ENCODE measurements at places on chromosomes 11 and 22.

DNA sequence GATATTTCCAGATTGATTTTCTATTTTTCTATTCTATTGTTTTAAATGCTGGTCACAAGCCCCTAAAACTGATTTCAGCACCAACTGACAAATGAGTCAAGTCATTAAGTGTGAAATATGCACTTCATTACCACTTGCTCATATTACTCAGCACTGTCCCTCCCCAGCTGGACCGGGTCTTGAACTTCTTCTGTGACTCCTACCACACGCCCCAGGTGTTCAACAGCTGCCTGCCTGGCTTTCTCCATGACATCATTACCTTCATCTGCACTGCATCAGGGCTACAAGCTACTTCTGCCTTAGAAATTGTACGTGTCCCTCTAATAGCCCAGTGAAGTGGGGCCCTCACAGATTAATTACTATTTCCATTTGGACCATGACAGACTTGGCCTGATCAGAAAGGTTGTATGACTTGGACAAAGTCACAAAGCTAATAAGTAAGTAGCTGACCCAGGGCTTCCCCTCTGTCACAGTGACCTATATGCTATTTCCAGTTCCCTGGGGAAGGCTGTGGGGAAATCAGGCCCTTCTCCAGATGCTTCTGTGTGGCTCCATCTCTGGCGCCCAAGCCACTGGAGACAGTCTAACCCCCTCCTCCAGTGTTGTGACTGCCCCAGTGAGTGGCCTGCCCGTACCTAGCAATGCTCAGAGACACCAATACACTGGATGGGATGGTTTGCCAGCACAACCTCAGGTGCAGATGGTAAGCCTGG, 18.1 kb downstream of the TBC1D10A start:
- DNase-seq, result no peak

DNA sequence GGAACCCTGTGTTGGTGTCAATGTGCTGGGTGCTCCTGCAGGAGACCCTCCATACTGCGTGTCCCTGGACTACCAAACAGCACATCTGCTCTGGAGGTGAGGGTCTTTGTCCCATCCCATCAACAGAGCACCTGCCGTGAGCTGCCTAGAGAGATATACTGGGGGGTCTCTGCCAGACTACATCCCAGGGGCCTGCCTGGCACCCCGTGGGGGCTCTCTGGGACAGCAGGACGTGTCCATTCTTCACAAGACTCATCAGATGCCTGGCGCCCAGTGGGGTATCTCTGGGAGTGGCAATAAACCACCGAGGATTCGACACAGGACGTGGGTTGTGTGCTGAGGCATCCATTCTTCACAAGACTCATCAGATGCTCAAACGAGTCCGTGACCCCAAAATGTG, 42.7 kb downstream of the SHANK2 start:
- no peak for DNase-seq

DNA sequence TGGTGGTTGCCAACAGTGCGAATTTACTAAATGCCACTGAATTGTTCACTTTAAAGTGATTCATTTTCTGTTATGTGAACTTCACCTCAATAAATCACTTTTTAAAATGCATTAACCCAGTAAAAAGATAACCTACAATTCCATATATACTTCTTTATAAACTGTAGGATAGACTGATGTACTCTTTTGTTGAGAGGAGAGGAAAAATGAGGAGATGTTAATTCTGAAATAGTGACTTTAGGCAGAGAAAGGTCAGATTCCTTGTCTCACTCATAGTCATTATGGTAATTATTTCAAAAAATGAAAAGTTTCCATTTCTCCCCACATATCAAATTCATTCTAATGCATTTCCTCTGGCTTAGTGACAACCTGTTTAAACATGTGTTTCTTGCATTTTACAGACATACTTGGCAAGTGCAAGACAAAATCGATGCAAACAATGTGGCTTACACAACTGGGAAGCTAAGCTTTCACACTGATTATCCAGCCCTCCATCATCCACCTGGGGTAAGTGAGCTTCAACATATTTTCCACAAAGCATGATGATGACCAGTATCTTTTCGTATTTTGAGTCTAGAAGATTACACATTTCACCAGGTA, 74.5 kb downstream of the BBOX1 start:
- DNase-seq, result no peak

DNA sequence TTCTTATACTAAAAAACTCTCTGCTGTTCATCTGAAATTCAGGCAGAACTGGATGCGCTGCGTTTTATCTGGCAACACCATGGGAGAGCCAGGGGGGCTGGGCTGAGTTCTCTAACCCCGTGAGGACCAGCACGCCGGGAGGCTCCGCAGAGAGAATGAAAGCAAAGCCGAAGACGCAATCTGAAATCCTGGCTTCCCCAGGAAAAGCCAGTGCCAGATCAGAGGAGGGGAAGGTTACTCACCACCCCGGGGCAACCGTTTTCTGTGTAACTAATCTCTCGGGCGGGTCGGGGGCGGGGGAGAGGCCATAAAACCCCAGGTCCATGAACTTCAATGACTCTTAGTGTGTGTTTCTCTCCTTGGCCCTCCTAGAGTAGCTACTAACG, 99.4 kb downstream of the SHANK2 start:
- peak; percentile 43 for DNase-seq

GRCh38 chr22:39622881-39623367, 52.4 kb downstream of the CACNA1I start:
- peak; percentile 87 for DNase-seq

GRCh38 chr11:2566223-2567025, 121.6 kb downstream of the KCNQ1 start:
- DNase-seq, result no peak

- no peak for DNase-seq
Measured at GRCh38 chr22:49188091-49188490, 639.6 kb downstream of the BRD1 start.

- no peak for DNase-seq
Measured at GRCh38 chr11:19316434-19316833, 75.7 kb upstream of the E2F8 start.

DNA sequence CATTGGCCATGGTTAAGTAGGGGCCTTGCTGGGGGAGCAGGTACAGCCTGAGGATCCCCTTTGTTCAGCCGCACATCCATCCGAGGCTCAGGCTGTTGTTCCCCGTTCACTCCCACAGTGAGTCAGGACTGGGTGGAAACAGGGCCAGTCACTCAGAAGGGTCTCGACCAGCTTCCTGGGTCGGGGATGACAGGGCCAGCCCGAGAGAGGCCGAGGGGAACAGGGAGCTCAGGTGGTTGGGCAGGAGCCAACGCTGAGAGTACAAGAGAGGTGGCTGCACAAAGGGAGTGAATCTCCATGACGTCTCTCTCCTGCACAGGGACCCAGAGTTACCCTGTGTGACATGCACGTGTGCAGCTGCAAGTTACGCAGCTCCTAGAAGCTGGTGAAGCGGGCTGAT, 97.2 kb upstream of the SHANK2 start:
- DNase-seq, result no peak
